Kidney tubule cell (primary cell): ENCODE measurements at places on chromosomes 12 and 14.

GRCh38 chr12:131836193-131836592 lies 8.0 kb downstream of the MMP17 start:
- DNase-seq: no peak

- no peak for DNase-seq
Observed at GRCh38 chr14:102445066-102445465, 64.5 kb downstream of the ANKRD9 start.

DNA sequence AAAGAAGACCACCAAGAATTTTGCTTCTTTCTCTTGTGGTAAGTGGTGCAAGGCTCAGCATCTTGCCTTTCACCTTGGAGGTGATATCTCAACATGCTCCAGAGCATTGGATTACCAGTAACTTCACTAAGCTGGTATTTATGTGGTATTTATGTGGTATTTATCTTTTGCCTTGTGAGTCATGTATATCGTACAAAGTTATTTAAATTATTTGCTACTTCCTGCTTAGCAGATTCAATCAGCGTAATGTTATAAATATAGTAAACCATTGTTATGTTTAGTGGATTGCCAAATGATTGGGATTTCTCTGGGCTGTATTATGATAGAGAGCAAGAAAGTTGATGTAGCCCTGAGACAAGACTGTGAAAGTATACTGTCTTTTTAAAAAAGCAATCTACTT lies 366.4 kb downstream of the IPO8 start:
- DNase-seq: no peak

DNA sequence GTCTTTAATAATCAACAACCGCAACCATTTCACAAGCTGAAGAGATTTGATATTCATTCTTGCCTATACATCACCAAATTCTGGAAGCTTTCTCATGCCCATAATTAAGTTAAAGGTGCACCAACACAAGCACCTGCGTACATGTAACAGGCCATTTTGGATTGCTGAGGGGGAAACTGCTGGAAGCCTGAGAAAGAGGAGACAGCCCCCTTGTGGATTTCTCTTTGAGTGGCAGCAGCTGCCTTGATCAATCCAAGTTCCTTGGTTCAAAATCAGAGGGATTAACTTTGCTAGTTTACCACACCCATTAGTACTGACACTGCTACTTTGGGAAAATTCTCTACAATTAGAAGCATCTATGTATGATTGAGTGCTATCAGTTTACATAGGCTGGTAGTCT lies 321.1 kb downstream of the NOVA1 start:
- peak; percentile 21 for DNase-seq

DNA sequence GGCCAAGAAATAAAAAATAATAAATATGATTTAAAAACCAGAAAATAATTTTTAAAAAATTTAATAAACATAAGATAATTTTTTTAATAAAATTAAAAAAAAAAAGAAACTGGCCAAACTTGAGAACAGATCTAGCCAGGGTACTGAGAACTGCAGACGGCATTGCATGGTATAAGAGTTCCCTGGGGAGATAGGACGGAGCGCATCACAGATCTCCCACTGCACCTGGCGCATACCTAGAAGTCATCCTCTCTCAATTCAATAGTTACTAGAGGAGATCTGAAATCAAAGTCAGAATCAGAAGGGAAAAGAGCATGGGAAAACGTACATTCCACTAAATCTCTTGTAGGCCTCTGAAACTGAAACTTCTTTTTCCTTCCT lies 58.9 kb upstream of the BCL2L14 start:
- DNase-seq: no peak
